ENCODE measurements at places on chromosomes 7 and 10.

- no peak for DNase-seq
These were observed 19.6 kb downstream of the CABCOCO1 start for GRCh38 chr10:61682323-61682722.

DNA sequence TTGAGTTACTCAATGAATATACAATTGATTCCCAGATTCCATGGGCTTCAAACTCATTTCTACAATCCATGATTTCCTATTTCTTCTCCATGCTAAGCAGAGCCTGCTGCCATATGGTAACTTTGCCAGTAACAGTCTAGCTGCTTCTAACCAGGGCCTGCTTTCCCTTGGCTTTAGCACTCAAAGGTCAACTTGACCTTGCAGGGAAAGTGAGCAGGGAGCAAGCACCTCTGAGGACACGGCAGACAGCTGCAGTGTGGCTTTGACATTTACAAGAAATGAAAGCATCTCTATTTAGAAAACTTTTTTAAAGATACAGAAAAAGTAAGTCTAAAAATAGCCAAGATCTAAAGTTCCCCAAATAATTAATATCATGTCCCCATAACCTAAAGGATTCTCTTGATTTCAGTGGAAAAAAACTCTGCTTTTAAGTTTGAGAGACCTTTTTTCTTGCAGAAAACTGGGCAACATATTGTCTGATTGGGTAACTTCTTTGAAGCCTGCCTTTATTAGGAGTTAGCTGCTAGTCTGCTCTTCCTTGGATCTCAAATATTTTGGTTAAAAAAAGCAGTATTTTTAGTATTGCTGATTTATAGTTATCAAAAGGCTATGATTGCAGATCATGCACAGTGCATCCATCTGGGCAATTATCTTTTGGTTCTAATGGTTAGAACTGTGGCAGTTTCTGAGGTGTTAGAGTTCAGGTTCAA, 257.9 kb downstream of the AHR start:
- no peak for DNase-seq

DNA sequence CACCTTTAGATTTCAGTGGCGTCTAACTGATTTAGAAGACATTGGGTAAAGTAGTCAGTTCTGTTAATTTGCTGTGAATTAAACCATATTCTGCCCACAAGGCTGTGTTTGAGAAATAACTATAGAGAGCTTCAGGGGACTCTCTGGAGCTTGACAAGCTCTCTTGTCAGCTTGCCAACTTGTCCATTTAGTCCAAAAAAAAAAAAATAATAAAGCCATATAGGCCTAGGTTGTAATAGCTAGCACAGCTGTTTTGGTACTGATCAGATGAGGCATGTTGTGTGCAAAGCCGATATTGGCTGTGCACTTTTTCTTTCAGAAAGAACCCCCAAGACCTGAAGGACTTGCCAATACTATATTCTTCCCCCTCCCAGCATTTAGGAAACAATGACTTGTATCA, 20.2 kb upstream of the ZNF282 start:
- no peak for DNase-seq

DNA sequence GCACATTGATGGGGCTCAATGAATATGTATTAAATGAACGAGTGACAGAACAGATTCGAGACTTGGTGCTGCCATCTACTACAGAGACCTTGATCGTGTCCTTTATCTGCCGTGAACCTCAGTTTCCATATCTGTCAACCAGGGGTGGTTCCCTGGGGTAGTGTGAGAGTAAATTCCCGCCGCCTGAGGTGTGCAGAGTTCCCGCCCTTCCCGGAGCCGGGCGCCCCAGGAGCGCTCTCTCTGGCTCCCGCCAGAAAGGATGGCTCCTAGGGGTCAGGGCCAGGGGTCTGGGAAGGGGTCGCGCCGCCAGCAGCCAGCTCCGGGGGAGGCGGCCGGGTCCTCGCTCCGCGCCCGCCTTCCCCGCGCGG, 333 bp upstream of the PLCE1 start:
- DNase-seq = no peak

DNA sequence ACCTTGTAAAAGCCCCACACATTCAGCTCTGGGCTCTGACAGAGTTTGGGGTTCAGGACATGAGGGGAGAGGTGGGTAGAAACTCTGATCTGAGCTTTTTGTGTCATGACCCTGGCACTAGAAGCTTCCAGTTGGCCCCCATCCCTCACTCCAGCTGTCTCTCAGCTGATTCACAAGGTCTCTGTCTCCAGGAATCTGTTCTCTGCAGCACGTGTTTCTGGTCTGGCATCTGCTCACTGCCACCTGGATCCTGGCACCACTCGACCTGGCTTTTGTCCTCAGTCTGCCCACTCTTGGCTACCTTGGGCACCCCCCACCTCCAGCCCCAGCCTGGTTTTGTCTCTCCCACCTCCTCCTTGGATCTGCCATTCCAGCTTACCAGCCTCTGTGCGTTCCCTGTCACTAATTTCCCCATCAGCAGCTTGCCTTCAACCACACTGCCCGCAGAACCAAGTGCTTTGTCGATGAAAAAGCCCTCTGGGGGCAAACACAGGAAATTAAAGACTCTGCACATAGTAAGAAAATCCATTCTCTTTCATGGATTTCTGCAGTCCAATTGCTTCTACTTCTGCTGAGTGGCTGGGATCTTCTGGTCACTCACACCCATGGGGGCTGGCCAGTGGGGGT, 18.3 kb upstream of the ADCYAP1R1 start:
- no peak for DNase-seq

GRCh38 chr10:89240519-89240918, 11.1 kb downstream of the LIPA start:
- DNase-seq = no peak
